ENCODE measurements at places on chromosomes 4 and X.

GRCh38 chrX:2715066-2715600 is 24.0 kb downstream of the CD99 start:
- DNase-seq, result no peak

DNA sequence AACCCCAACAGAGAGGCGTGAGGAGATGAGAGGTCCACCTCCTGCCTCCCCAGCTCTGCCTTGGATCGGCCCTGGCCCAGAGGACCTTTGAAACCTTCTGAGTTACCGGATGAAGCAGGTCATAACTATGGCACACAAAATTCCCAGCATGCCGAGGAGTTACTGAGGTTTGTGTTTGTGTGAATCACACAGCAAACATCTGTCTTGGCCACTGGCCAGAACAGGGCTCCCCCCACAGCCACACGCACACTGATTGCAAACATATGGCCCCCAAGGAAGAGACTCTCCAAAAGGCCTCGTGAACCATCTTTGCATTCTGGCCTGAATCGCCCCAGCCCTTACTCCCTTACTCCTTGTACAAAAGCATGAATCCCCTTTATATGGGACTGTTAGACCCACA is 18.9 kb downstream of the RPS4X start:
- no peak for DNase-seq

GRCh38 chr4:176575141-176575730 is 217.5 kb downstream of the VEGFC start:
- no peak for DNase-seq

GRCh38 chr4:17163156-17163771 is 264.8 kb upstream of the LDB2 start:
- DNase-seq, result no peak

DNA sequence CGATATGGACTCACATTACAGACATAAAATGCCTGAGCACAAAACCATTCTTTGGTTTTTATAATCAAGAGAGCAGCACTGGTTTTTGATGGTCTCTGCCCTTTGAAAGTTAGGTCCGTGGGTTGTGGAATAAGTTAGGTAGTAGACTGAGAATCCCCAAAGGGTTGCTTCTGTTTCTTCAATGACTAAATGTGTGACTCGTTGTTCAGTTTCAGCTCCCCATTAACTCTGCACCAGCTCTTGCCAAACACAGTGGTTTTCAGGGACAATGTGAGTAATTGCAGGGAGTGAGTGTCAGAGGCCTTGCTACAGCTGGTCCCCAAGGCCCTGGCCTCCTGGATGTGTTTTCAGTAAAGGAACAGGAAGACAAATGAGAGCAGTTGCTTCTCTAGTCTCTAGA is 24.8 kb downstream of the SMIM20 start:
- DNase-seq, result no peak

DNA sequence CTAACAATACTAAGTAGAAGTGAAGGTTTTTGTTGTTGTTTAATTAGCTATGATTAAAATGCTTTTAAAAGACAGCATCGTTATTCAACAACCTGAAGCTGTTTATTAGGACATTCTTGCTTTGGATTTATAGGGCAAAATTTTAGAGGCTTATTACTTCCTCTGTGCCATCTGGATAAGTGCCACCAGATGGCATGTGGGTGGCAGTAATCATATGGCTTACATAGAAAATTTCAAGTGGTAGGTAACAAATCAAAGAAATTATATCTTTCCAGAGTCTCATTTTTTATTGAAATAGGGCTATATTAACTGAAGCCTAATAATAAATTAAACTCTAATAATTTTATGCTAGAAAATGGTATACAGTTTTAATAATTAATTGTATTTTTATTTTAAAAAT is 83.3 kb upstream of the HTR2C start:
- no peak for DNase-seq

DNA sequence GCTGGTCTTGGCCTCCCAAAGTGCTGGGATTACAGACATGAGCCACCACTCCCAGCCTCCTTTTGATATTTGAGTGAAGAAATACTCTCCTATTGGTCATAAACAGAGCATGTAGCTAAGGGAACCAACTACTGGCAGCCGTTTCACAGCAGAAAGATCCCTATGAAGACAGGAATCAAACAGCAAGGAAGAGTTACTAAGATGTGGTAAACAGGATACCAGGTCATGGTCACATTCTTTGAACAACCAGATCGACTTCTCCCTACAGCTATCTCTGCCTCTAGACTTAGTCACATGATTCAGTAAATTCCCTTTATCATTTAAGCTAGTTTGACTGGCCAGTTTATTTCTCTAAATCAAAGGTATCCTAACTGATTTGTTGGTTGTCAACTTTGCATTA is 9.0 kb upstream of the HNRNPD start:
- DNase-seq, result no peak

GRCh38 chr4:66516940-66517339 is 846.7 kb upstream of the EPHA5 start:
- no peak for DNase-seq

All from stimulated activated CD8-positive, alpha-beta memory T cell treated with anti-CD3 and anti-CD28 coated beads, Interleukin-7, amount 100 ng/mL, for 1 hour (primary cell).